ENCODE measurements at places on chromosomes 5 and 9. TPM values are rescaled to one million over a fixed set of nuclear protein-coding genes. Genes with fewer than 3 reads are reported as not detected.

Gene IL3
- total RNA-seq, result not detected

Gene DYNC2I2
- total RNA-seq, result 37.3 TPM

Gene SPINK1
- total RNA-seq, result not detected

Gene RFX3
- 25.4 TPM for total RNA-seq

Gene NSG2
- not detected for total RNA-seq

Gene ACER2
- total RNA-seq, result 5.9 TPM

Gene IL5
- total RNA-seq, result not detected

Gene SCGB3A2
- total RNA-seq, result 624 TPM

Gene CKMT2
- total RNA-seq, result 1.4 TPM

Gene INSYN2B
- total RNA-seq, result not detected

Gene BASP1
- total RNA-seq, result 25.8 TPM

Gene TMC1
- not detected for total RNA-seq

Gene SPACA9
- total RNA-seq, result 13.9 TPM

Gene PCDHA11
- total RNA-seq, result 0.38 TPM

Gene IFNK
- not detected for total RNA-seq

Gene EPB41L4A
- 44.8 TPM for total RNA-seq

Gene MYOZ3
- total RNA-seq, result 0.92 TPM

Gene LHX3
- total RNA-seq, result not detected

Data from lower lobe of right lung (tissue), 2 donors.